GM23248 (cell line): ENCODE measurements at places on chromosomes 1 and 21. TPM values are rescaled to one million over a fixed set of nuclear protein-coding genes. Genes with fewer than 3 reads are reported as not detected.

PLA2G4A gene
- polyA plus RNA-seq = 1.5 and 1.6 TPM in 2 replicates

- peak; percentile 49 for DNase-seq
These were observed 848 bp downstream of the CTTNBP2NL start for GRCh38 chr1:112396653-112397471.

DNA sequence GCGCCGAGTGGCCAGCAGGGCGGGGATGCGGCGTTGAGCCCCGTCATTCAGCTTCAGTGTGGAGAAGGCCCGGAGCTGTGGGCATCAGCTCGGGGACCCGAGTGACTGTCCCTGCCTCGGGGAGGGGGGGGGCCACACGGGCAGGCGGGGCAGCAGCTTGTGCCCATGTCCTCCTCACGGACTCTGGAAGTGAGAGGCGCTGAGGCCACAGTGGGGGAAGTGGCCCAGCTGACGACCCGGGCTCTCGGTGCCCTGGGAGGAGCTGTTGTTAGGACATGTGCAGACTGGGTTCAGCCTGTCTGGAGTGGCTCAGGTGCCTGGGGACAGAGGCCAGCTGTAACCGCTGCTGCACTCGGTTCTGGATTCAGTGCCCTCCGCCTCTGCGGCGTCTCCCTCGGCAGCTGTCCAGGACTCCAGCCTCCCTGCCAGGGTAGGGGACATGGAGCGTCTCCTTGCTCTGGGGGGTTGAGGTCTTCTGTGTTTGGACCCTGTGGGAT lies 71.1 kb downstream of the SKI start:
- no peak for DNase-seq

CD101 gene
- not detected in 2 replicates for polyA plus RNA-seq
